ENCODE measurements at places on chromosomes 4 and X.

DNA sequence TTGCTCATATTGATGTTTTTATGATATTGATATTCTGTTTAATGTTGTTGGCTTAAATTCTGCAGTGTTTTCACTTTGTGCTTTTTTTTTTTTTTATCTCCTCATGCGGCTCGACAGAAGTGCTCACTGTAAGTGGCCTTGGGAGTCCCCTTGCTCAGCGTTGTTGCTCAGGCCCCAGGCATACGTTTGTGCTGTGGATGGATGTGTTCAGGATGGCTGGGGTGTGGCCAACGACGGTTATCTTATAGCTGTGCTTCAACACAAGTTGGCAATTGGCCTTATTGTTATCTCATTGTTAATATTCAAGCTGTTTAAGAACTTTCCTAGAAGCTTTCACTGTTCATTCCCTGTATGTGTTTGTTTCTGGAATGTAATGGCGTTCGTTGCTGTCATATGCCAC is 36.4 kb upstream of the CLCN4 start:
- no peak for DNase-seq

DNA sequence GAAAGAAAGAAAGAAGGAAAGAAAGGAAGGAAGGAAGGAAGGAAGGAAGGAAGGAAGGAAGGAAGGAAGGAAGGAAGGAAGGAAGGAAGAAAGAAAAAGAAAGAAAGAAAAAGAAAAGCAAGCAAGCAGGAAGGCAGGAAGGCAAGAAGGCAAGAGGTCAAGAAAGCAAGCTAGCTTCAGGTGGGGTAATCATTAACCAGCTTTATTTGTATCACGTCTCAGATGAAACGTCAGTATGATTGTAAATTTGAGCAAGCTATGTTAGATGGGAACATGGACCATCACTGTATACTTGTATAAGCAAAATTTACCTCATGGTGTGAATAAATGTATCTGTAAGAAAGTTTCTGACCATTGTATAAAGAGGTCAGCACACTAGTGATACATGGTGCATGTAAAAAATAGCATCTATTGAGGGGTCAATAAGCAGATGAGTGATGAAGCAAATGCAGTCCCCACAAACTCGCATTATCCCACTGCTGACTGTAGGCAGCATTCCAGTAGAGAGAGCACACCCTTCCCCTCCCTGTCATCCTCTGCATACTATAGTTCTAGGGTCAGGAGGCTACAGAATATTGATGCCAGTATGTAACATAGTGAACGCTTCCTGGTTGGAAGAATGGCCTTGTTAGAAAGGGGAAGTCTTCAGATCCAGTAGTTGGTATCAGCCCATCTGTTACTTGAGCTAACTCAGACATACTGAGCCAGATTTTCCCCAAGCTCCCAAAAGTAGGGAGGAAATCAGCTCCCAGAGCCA is 16.5 kb upstream of the KLHL34 start:
- no peak for DNase-seq

GRCh38 chr4:66899422-66900065 is 645.8 kb downstream of the CENPC start:
- no peak for DNase-seq

DNA sequence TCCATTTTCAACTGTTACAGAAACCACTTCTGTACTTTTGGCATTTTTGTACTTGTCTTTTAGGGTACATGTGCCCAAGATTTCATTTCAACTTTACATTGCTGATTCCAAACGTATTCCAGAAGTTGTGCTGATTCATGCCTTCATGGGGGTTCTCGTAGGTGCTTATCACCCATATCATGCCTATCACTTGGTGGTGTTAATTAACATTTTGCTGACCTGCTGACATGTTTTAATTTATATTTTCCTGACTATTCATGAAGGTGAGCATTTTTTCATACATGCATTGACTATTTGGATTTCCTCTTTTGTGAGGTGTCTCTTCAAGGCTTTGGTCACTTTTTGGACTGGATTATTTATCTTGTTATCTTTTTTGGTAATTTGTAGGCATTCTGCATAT is 64.1 kb downstream of the CC2D2A start:
- no peak for DNase-seq

GRCh38 chr4:7044137-7044930 is 1.2 kb downstream of the TADA2B start:
- no peak for DNase-seq

- no peak for DNase-seq
These were observed 12.0 kb downstream of the COL4A6 start for GRCh38 chrX:108426262-108426661.

DNA sequence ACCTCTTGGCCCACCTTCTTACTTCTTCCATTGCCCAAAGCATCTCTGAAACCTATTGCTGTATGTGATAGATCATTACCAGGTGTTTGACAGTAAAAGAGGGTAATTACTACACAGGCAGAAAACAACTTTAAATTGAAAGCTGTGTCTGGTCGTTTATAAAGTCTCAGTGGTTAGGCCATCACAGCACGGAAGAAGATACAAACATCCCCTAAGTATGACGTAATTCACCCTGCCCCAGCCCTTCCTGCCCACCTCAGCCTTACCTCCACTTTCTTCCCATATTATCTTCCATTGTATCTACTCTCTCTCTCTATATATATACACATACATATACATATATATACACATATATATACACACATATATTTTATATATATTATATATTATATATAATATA is 805.8 kb upstream of the PABPC4L start:
- DNase-seq = peak; percentile 3

DNA sequence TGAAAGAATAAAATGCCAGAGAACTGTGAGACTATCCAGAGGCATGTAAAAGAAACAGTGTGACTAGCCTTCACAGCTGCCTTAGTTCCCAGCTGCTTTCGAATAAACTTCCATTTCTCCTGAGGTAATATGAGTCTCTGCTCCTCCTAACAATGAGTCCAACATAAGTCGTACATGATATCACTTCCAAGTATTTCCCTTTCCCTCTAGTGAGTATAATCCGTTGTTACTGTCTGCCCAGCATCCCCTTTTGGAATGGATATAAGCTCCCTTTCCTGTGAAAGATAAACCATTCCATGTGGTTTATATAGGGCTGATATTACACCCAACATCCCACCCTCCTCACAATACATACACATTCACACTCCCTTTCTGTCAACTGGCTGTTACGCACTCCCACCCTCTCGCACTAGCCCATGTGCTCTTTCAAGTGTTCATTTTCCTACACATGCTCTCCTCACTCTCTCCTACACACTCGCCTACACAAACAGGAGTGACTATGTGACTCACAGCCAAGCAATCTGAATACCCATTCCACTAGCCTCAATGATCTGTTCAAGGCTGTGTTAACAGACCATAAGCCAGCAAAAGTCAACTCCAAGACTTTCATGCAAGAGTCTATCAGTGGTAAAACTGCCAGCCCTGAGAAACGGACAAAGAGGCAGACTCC is 5.0 kb downstream of the NAF1 start:
- DNase-seq = no peak

GRCh38 chr4:90030953-90031352 is 96.2 kb upstream of the CCSER1 start:
- no peak for DNase-seq

DNA sequence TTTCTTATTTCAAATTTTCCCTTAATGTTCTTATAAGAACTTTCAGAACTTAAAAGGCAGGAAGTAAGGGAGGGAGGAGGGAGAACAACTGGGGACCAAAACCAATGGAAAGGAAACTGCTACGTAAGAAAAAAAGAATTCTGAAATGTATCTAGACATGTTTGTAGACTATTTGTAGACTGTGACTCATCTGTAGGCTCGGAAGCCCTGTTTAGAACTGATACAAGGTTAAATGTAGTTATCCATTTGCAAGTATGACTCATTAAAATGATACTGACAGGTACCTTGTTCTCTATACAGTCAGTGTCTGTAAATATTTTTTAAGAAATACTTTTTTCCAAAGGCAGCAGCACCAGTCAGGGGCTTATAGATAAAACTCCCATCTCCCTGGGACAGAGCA is 202.0 kb downstream of the DHX15 start:
- DNase-seq = no peak

Measured in KBM-7 (cell line).